H7 (cell line): ENCODE measurements at places on chromosomes 3 and 15.
A peak's percentile ranks its signal among the peaks of the same experiment; 100 is the strongest.

DNA sequence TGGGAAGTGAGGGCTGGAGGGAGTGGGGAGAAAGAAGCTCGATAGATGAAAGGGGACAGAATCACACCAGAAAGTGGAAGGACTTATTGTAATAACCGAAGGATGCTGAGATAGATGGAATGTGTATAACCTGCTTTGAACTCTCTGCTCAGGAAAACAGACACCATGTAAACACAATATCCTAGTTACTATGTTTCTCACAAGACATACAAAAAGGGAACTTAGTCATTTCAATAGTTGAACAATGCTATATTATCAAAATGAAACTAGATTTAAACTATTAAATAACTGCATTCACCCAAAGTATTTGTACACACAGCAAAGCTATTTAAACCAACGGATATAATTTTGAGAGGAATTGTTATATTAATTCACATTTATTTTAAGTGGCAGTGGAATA lies 108.3 kb upstream of the GADL1 start:
- no peak for DNase-seq

DNA sequence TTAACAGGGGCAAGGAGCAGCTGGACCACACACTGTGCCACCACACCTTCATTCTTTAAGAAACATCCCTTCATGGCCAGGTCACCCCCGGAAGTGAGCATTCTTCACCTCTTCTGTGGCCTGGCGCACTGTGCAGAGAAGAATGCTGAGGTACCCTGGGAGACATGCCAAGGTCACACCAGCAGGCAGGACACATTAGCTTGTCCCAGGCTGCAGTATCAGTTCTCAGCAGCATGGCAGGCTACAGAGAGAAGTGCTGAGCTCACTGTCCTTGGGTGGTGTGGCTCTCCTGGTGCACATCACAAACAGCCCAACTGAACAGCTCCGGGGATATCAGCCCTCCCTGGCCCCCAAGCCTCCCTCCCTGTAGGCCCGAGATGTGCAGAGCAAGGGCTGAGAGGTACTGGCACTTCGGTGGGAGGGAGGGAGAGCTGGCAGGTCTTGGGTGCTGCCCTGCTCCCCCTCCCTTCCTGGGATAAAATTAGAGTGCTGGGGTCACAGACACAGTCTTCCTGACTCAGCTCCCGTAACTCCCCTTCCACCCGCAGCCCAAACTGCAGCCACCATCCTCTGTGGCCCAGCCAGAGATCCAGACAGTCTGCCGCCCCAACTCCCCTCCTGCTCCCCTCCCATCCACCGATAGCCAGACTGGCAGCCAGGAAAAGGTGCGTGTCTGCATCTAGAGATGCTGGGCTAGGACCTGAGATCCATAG lies 13.4 kb downstream of the SEMA7A start:
- DNase-seq: peak; percentile 52

DNA sequence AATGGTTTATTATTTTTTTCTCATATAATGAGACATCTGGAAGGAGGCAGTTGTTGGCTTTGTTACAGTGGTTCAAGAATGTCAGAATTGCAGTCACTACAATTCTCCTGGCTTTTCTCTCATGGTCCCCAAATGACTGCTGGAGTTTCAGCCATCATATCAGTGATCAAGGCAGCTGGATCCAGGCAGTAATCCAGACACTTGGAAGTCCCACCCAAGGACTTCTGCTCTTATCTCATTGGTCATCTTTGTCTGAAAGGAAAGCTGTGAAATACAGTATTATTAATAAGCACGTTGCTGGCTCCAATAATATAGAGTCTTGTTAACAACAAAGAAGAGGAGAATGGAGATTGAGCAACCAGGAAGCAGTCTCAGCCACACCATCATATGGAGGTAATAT lies 22.9 kb upstream of the MED12L start:
- no peak for DNase-seq

DNA sequence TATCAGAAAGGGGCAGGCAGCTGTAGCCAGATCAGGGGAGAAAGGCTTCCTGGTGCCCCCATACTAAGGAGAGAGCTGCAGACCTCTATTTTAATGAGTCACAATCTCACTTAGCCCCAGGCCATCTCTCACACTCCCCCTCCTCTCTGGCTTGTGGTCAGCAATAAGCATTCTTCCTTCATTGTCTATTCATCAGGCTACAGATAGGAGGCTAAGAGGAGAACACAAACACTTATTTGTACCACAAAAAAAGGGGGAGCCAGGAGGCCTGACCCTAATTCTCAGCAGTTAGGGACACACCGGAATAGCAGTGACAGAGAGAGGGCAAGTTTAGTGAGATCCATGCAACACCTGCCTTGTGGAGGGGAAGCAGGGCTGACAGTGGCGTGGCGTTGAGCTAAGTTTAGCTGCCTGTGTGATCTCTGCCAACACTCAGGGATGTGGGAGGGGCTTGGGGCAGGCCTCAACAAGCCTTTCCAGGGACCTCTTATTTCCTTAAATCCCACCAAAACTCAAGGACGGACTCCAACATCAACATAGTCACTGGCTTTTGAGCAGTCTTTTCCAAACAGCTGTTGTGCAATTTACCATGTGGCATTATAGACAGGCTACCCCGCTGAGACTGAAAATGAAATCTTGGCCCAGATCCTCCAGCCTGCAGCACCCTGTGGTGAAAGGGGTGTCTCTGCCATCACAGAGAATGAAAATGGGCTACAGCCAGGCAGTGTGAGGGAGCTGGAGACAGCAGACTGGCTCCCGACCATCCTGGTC lies 191.9 kb upstream of the TSC22D2 start:
- DNase-seq: no peak

DNA sequence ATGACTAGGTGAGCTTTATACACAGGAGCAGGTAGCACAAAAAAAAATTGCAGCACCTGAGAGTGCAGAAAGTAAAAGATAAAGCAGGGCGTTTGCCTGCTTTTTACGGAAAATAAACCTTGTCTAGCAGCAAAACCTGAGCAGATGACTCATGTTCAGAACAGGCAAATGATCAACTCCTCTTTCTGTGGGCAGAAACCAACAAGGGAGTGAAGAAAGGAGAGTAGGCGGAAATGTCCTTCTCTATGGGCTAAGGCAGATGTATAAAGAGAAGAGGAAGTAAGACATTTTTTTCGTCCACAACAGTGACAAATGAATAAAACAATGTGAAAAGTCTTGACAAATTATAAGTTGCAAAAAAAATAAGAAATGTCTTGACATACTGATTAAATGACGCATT lies 24.5 kb upstream of the GMNC start:
- no peak for DNase-seq

DNA sequence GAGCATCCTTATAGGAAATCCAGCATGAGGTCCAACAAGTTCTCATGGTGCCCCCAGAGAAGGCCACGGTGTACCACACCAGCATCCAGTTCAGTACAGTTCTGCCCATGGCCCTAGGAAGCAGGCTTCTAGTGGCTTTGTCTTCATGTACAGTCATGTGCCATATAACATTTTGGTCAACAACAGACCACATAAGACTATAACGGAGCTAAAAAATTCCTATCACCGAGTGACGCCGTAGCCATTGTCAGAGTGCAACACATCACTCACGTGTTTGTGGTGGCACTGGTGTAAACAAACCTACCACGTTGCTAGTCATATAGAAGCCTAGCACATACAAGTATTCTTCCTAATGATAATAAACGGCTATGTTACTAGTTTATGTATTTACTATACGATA lies 209.0 kb downstream of the ARRDC4 start:
- DNase-seq: no peak

DNA sequence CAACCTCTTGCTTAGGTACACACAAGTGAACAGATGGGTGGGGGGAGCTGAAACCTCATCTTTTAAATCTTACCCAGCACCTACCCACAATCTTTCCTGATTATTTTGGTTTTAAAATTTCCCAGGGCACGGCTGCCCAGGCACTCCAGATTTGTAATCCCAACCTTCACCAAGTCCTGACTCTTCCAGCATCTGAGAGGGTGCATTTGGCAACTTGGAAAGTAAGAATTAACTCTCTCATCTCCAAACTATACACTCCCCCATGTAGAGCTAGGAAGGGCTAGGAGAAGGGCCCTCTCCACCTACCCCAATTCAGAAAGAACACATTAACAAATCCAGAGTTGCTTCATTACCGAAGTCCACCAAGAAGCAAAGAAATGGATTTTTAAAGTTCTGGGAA lies 41.7 kb upstream of the PRICKLE2 start:
- peak; percentile 22 for DNase-seq

DNA sequence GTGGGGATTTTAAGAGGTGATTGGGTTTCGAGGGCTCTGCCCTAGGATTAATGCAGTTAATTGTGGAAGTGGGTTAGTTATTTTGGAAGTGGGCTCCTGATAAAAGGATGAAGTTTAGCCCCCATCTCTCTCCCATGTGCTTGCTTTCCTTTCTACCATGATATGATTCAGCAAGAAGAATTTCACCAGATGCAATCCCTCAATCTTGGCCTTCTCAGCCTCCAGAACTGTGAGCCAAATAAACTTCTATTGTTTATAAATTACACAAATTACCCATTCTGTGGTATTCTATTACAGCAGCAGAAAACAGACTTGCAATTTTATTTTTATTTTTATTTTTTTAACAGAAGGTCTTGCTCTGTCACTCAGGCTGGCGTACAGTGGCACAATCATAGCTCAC lies 27.3 kb upstream of the UBE2E1 start:
- no peak for DNase-seq

DNA sequence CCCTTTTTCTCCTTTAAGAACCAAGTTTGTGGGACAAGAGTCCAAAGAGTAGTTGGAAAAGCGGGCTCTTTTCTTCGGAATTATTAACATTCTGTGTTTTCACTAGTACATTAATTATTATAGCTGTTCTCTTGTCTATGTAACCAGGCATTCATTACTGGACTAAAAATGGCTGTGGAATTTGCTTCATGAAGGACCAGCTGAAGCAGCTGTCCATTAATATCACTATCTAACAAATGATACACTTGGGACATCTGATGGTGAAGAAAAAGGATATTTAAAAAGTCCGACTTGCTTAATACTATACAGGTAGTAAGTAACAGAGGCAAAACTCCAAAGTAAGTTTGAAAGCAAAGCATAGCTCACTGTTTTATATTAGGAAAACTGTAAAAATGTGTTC lies 728.9 kb upstream of the DPPA4 start:
- no peak for DNase-seq

DNA sequence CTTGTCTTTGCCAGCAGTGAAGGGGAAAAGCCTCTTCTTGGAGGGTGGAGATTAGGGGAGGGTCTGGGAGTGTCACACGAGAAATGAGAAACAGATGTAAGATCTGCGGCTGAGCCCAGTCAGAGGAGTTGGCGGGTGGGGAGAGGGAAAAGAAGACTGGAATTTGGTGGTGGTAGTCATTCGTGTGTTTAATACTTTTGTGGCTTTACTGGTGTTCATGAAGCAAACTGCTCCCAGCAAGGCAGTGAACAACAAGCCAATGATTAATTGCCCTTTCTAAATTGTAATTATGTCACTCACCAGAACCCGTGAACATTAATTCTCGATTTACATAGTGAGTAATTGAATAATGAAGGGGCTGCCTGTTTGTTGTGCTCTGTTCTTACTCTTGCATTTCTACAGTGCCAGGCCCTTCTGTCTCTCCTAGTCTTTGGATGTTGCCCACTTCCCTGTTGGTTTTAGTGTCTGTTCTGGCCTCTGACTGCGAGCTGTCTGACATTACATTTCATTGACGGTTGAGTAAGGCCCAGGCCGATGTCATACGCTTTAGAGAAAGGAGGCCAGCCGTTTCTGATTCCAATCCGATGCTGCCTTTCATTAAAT lies 78.0 kb downstream of the CHCHD6 start:
- DNase-seq: no peak
